ENCODE measurements at places on chromosomes 2 and 18. TPM values are rescaled to one million over a fixed set of nuclear protein-coding genes. Genes with fewer than 3 reads are reported as not detected.

MAP3K2 gene
- 99.4 TPM for total RNA-seq

PROM2 gene
- 0.70 TPM for total RNA-seq

ST8SIA3 gene
- total RNA-seq = not detected

RAB6C gene
- total RNA-seq = 0.09 TPM

SH3RF3 gene
- total RNA-seq = 0.34 TPM

RMC1 gene
- 71.1 TPM for total RNA-seq

CCDC102B gene
- total RNA-seq = 6.9 TPM

C2orf66 gene
- total RNA-seq = not detected

PTPN4 gene
- total RNA-seq = 265 TPM

EFR3B gene
- 0.05 TPM for total RNA-seq

HAAO gene
- total RNA-seq = 1.3 TPM

BCL11A gene
- 3.5 TPM for total RNA-seq

GDF7 gene
- total RNA-seq = 0.02 TPM

KIF5C gene
- 2.7 TPM for total RNA-seq

CYRIA gene
- 38.5 TPM for total RNA-seq

MEP1B gene
- not detected for total RNA-seq

MAL gene
- total RNA-seq = 3.3 TPM

BOK gene
- total RNA-seq = 23.7 TPM

FN1 gene
- not detected for total RNA-seq

FECH gene
- 13.9 TPM for total RNA-seq

SERPINB10 gene
- total RNA-seq = 0.43 TPM

CETN1 gene
- total RNA-seq = not detected

ARHGAP25 gene
- total RNA-seq = 155 TPM

EHBP1 gene
- total RNA-seq = 33.4 TPM

TMEM169 gene
- 0.68 TPM for total RNA-seq

HNRNPLL gene
- total RNA-seq = 8.8 TPM

PFN4 gene
- total RNA-seq = not detected

UCN gene
- total RNA-seq = 2.4 TPM

TUBA3E gene
- total RNA-seq = not detected

TIMM21 gene
- 16.1 TPM for total RNA-seq

HADHB gene
- total RNA-seq = 58.8 TPM

EFHD1 gene
- not detected for total RNA-seq

DSG1 gene
- not detected for total RNA-seq

ADGRF3 gene
- total RNA-seq = 0.97 TPM

NMS gene
- not detected for total RNA-seq

CDK5R2 gene
- total RNA-seq = not detected

SKA1 gene
- total RNA-seq = 1.1 TPM

DYSF gene
- 19.5 TPM for total RNA-seq

HOXD13 gene
- total RNA-seq = not detected

PAX3 gene
- not detected for total RNA-seq

SRSF7 gene
- total RNA-seq = 323 TPM

ARHGAP28 gene
- not detected for total RNA-seq

EML6 gene
- 1.7 TPM for total RNA-seq

MREG gene
- 9.8 TPM for total RNA-seq

DAW1 gene
- not detected for total RNA-seq

NR4A2 gene
- 316 TPM for total RNA-seq

CCDC68 gene
- total RNA-seq = not detected

FAP gene
- not detected for total RNA-seq

UBXN4 gene
- 153 TPM for total RNA-seq

DSEL gene
- 0.38 TPM for total RNA-seq

KCNJ13 gene
- total RNA-seq = not detected

B4GALT6 gene
- total RNA-seq = 20.6 TPM

REG1B gene
- total RNA-seq = not detected

CMPK2 gene
- 11.4 TPM for total RNA-seq

MYL12B gene
- total RNA-seq = 204 TPM

FSHR gene
- not detected for total RNA-seq

RPRM gene
- total RNA-seq = not detected
